ENCODE measurements at places on chromosomes 7 and 10.

DNA sequence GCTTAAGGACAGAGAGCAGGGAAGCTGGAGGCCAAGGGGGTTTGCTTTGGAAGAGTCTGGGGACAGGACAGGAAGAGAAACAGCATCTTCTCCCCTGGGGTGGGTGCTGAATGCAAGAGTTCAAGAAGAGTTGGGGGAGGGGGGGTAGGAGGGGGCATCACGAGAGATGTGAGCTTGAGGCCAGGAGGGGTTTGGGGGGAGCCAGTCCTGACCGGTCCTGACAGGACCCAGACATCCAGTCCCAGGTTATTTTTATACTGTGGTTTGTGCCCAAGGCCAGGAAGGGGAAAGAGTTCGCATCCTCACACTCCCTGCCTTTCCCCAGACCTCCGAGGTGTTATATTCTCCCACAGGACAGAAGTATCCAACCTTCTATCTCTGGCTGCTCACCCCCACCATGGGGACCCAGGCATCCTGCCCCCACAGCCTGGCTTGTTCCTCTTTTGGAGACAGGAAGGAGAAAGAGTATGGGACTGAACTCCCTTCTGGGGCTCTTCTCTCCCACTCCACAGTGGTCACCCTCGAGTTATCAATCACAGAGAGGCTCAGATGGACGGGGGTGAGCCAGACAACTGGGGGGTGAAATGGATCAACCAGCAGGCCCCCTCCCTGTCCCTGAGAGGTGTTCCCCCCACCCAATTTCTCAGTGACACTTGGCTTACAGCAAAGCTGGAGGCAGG, 2.8 kb downstream of the TSC22D4 start:
- no peak for DNase-seq

DNA sequence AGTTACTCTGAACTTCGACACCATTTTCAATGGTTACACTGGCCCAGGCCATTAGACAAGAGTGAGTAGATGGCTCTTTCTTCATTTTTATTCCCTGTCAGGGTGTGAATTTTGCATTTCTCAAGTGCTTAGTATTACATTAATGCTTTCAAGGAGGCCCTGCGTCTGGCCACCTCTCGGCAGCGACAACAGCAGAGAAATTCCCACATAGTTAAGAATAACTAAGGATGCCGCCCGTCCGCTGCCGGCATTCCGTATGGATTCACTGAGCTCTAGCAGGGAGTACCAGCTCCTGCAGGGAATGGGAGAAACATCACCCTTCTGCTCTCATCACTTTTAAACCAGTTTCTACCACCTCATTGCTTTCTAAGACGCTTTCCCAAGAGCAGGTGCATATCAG, 153.6 kb downstream of the TCERG1L start:
- no peak for DNase-seq

- DNase-seq, result no peak
Measured at GRCh38 chr10:105855791-105856190, 1214.7 kb downstream of the SORCS3 start.

DNA sequence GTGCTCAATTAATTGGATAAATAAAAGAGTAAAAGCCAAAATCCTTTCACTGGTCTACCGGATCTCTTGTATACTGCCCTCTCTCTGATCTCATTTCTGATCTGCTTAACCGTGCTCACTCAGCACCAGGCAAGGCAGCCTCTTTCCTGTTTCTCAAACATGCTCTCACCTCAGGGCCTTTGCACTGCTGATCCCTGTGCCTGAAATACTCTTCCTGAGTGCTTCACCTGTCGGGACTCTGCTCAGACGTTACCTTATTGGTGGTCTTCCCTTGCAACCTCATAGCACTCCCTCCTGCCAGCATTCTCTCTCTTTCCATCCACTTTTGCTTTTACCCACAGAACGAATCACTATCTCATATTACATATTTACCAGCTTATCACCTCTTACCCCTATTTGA, 55.6 kb downstream of the NPY start:
- no peak for DNase-seq

- no peak for DNase-seq
Measured at GRCh38 chr10:4470231-4470835, 355.7 kb upstream of the AKR1E2 start.

- no peak for DNase-seq
Measured at GRCh38 chr10:50928190-50928552, 42.7 kb upstream of the A1CF start.

- DNase-seq, result no peak
Measured at GRCh38 chr10:33801705-33802104, 467.2 kb upstream of the NRP1 start.

All from stimulated activated CD8-positive, alpha-beta memory T cell treated with anti-CD3 and anti-CD28 coated beads, Interleukin-15, amount 100 ng/mL, for 1 hour (primary cell).